Daoy (cell line): ENCODE measurements at places on chromosomes 1 and 21. TPM values are rescaled to one million over a fixed set of nuclear protein-coding genes. Genes with fewer than 3 reads are reported as not detected.
A peak's percentile ranks its signal among the peaks of the same experiment; 100 is the strongest.

Gene CHIA
- 0.06 TPM in 1 of 2 replicates, not detected in the other for total RNA-seq

Gene CELA3A
- not detected in 2 replicates for total RNA-seq

Gene FCGR2B
- not detected in 2 replicates for total RNA-seq

Gene TRIM17
- total RNA-seq, result not detected in 2 replicates

Gene S100A9
- not detected in 2 replicates for total RNA-seq

DNA sequence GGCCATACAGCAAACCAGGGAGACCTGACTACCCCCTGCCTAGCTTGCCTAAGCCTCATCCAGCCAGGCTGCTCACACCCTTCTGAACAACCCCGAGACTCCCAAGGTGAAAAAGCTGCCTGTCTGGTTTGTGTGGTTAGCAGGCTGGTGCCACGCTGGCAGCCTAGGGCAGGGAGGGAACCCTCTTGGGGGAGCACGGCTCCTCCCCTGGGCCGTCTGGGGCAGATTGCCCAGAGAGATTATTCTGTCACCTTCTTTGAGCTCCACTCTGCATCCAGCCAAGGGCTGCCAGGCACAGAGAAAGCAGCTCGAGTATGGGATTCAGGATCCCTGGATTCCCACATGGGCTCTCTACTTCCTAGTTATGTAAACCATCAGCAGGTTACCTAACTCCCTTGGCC lies 27.5 kb upstream of the TCEA3 start:
- DNase-seq, result peak; percentile 78

GRCh38 chr1:167294528-167294927 lies 73.8 kb downstream of the POU2F1 start:
- DNase-seq, result peak; percentile 29

DNA sequence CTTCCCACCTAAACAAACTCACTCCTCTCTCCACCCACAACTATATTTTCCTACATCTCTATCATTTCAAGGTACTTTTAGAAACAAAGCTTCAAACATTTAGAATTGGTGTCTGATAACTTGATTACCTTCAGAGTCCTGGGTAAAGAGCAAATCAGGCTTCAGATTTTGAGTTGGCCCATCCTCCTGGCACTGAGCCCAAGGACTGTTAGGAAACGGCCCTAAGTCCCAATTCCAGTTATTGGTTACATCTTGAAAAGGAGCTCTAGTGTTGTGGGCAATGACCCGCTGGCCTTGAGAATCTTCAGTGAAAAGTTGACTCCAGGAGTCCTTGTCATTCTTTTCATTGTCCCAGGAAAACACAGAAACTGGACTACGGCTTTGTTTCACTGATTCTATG lies 15.1 kb downstream of the MTFR1L start:
- no peak for DNase-seq

DNA sequence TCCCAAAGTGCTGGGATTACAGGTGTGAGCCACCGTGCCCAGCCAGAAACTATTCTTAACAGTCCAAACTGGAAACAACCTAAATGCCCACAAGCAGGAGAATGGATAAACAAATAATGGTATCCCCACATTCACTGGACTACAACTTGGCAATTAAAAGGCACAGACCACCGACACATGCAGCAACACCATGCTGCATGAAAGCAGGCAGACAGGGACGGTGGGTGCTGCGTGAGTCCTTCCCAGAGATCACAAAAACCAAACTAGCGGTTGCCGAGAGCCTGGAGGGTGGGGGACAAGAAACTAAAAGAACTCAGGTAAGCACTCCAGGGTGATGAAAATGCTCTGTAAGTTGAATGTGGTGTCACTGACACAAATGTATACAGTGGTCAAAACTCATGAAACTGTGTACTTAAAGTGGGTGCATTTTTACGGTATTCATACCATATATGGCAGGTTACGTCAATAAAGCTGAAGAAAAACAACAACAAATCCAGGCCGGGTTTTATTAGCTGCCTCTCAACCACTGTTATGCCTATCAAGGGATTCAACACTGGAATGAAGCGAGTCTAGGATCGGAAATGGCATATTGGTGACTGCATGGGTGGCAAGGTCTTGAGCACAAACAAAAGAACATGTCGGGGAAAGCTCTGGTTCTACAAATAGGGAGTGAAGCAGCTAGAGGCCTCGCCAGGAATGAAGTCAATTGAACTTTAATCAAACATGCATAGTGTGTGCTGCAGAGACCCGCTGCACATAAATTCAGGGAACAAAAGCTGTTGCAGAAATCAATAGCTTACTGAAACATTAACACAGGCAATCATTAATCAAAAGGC lies 52.4 kb downstream of the SLC45A1 start:
- DNase-seq, result no peak

DNA sequence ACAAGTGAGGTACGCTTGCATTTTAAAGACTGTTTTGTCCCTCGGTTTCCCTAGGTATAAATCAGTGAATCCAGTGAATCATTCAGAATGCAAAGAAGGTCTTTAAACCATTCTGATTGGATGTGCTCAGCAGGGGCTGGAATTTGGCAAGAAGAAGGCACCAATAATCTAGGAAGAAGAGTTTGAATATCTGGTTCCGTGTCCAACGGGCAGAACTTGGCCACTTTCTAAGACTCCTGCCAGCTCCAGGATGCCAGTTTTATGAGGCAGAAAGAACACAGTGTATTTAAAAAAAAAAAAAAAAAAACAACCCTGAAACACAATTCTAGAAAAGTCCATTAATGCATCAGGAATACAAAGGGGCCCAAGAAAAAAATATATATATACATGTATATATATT lies 3.0 kb upstream of the TENT5C start:
- DNase-seq, result no peak

GRCh38 chr1:204216236-204216635 lies 2.4 kb upstream of the GOLT1A start:
- DNase-seq, result no peak

DNA sequence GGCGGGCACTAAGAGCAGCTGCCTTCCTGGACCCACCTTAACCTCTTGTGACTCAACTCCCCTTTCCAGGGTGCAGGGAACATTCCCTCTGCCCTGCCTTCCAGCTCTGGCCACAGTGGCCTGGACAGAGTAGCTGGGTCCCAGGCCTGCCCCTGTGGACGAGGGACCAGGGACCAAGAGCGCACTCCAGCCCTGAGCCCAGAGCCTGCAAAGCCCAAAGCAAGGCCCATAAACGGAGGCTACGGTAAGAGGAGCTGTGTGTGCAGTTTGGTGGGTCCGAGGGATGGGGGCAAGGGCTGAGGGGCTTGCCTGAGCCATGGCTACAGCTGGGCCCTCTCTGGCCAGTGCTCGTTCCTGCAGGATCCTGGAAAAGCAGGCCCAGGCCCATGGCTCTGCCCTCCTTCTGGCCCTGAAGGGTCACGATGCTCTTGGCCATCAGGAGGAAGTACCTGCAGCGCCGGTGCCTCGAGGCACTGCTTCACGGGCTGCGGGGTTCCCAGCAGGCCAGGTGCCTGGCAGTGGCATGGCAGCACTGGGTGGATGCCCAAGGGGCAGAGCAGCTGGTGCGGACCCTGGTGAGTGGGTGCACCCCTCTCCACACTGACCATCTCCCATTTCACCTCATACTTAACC lies 17.8 kb downstream of the MTHFR start:
- DNase-seq, result no peak

GRCh38 chr1:2982615-2983318 lies 38.5 kb upstream of the ACTRT2 start:
- DNase-seq, result no peak

GRCh38 chr1:32997381-32997891 lies 32.8 kb upstream of the RNF19B start:
- peak; percentile 58 for DNase-seq

DNA sequence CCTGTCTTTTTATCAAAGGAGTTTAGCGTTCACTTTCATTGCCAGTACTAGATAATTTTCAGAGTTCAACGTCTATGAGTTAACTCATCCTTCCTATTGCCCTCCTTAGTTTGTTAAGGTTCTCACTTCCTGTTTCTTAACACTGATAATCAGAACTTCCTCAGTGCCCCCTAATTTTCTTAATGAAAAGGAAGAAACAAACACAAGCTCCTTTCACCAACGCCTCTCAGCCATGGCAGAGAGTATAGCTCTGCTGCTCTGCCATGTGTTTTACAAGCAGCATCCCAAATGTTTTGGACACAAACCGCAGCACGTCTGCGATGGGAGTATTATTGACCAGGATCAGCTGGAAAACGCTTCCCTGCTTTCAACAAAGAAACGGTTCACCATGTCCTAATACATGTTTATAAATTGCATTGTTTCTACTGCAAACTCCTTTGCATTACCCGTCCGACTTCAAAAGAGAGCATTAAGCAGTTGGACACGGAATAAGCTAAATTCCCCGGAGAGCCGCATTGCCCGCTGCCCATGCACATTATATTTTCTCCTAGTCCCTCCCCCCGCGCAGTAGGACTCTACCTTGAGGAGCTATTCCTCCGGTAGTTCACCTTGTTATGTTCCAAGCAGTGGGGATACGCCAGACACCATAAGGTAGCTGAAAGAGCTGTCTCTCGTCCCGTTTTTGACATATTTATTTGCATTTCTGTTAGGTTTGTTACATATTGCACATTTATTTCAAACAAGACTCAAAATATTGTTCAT lies 561 bp downstream of the OLFM3 start:
- no peak for DNase-seq

GRCh38 chr21:45051580-45052434 lies 22.6 kb upstream of the ADARB1 start:
- no peak for DNase-seq

DNA sequence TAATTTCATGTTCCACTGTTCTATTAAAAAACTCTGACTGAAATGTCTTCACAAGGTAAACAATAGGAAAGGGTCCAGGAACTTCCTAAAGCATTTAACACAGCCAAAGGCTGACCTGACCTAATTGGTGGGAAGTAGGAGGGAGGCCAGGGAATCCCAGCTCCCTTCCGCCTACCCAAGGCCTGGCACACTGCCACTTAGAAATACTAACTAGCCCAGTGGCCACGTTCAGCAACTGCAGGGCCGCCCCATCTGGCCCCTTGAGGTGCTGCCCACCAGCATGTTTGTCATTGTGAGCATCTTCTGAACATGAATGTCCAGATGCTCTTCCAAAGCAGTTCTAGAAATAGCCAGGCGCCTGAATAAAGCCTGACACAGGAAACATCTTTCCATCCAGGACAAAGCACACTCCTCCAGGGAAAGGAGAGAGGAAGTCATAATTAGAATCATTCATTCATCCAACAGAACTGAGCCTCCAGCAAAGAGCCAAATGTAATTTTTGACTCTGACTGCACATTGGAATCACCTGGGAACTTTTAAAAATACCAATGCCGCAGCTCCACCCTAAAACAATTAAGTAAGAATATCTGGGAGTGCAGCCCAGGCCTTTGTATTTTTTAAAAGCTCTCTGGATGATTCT lies 44.6 kb upstream of the BCL9 start:
- DNase-seq, result peak; percentile 65

DNA sequence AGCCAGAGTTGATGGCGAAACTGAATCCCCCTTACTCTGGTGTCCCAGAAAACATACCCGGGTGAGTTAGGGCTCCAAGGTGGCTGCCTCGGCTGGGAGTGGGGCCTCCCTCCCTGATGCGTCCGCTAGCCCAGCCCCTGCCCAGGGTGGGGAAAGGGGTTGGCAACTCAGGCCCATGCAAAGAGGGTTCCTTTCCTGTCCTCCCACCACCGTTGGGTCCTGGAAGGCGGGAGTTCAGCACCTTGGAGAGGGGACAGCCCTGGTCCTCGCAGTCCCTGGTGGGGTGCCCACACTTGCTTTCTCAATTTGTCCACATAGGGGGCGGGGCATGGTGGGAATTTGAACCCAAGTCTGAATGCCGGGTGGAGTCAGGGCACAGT lies 6.1 kb downstream of the SRM start:
- peak; percentile 25 for DNase-seq

- DNase-seq, result no peak
Measured at GRCh38 chr1:35557118-35557610, at the start of gene KIAA0319L. Gene KIAA0319L (minus strand): TSS chr1:35557403. CDS start chr1:35554491, 2,912 bp downstream.

DNA sequence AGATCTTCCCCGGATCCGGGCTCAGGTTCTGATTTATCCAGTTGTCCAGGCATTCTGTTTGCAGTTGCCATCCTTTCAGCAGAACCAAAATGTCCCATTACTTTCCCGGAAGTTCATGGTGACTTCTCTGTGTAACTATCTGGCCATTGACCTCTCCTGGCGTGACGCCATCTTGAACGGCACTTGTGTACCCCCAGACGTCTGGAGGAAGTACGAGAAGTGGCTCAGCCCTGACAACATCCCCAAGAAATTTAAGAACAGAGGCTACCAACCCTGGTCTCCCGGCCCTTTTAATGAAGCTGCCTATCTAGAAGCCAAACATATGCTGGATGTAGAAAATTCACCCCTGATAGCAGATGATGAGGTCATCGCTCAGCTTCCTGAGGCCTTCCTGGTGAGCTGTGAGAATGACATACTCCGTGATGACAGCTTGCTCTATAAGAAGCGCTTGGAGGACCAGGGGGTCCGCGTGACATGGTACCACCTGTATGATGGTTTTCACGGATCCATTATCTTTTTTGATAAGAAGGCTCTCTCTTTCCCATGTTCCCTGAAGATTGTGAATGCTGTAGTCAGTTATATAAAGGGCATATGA lies 22.4 kb downstream of the AADACL4 start:
- no peak for DNase-seq

DNA sequence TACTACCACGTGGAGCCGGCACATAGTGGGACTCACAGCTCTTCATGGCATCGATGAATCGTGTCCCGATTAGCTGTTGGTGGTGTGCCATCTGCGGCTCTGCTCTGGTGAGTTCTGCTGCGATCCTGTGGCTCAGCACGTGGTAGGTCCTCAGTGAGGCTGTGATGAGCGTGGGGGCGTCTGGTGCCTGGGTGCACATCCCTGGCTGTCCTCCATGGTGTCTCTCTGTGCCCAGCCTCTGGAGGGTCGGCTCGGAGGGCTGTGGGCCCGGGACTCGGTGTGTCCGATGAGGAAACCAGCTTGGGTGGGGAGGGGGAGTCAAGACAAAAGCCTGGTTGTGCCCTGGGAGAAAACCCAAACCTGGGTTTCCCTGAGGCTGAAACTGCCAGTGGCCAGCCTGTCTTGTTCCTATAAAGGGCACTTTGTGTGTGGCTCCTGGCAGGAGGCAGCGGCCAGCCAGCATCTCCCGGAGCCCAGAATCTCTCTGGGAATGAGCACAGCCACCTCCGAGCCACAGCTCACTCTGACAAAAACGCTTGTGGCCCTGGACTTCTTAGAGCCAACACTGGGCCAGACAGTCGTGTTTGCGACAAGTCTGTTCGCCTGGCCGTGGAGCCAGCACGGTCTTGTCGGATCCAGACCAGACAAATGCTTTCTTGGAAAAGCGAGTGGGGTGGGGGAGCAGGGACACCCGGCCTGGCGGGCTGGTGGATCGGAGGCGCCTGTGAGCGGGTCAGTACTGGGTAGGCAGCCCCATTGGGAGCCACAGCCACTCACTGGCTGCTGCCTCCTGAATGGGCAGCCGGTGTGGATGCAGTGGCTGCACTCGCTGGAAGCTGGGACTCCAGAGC lies 31.8 kb downstream of the SPSB1 start:
- no peak for DNase-seq
